ENCODE measurements at places on chromosomes 6 and 20.

DNA sequence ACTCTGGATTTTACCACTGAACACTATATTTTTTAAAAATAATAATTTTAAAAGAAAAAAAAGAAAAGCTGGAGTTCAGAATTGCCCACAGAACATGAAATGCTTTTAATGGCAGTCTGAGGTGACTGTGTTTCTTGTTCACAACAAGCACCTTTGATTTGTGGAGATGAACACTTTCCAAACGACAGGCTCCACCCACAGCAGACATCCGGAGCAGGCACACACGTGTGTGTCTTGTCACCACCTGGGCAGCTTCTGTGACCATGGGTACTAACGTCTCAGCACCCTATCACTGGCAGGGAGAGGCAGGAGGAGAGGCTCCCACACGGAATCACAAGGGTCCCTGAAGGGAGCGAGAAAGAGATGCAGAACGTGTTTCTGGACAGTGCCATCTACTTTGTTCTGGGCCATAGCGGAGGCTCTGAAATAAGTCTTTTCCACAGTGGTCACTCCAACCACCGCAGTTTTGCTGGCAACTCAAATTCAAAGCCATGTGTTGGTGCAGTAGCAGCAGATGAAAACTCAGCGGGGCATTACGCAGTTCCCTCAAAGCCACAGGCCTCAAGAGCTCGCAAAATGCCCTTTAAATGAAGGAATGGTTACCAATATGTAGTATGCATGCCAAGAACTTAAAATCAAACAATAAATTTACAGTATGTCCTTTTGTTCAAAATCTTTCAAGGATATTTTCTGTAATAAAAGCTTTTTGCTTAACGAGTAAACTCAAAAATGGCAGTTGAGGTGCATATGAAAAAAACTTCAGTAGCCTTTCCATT is 242.2 kb downstream of the FOXC1 start:
- DNase-seq = no peak

DNA sequence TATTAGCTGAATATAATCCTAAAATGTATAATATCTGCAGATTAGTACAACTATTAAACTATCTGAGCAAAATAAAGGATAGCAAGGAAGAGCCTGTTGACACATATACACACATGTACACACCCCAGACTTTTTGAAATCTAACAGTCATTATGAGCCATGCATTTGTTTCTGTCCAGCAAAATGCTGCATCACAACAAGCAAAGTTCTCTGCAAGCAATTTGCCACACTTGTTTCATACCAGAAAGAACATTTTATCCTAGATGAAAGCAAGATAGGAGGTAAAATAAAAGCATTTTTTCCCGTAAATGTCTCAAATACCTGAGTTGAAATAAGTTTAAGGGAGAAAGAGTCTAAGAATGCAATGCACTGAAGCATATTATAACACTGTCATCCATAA is 145.2 kb downstream of the COL21A1 start:
- DNase-seq = no peak

- no peak for DNase-seq
These were observed 446.4 kb upstream of the FKBP1C start for GRCh38 chr6:62764841-62765240.

DNA sequence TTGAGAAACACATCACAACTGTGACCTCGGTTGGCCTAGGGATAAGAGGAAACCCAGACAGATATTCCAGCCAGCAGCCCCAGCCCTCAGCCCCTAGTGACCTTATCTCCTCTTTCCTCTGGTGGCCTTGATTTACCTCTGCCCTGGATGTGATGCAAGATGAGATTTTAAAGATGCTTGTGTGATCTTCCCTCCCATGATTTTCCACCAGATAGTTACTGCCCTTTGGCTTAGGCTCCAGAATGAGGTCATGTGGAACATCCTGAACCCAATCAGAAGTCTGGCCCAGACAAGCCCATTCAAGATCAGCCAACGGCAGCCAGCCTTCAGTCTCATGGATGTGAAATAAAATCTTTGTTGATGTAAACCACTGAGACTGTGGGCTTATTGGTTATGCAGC is 104.0 kb downstream of the BANF2 start:
- DNase-seq = no peak

GRCh38 chr20:21102603-21103311 is 3.4 kb downstream of the LINC00237 start:
- no peak for DNase-seq

DNA sequence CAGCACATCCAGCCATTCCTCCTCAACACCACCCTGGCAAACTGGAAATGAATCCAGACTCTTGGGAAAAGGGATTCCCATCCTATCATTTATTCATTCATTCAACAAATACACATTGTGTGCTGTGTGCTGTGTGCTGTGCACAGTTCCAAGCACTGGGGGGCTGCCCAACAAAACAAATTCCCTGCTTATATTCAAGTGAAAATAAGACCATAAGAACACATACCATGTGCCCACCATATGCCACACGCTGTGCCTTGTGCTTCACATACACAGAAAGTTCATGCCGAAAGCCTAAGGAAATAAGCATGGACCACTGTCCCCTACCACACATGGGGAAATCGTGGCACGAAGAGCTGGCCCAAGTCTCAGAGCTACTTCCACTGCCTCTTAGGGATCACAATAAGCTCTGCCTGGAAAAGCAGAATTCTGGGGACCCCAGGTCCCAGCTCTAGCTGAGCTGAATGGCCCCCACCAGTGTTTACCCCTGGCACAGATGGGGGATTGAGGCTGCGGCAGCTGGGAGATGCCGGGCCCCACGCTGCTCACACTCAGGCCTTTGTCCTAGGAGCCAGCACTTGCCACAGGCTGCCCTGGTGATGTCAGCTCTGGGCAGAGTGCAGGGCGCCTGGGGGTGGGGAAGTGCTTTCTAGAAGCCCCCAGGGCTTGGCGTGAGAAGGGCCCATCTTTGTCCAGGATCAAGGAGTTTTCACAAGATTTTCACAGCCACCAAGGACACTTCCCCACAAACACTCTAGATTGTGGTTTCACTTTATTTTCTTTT is 99.6 kb downstream of the PREX1 start:
- no peak for DNase-seq

DNA sequence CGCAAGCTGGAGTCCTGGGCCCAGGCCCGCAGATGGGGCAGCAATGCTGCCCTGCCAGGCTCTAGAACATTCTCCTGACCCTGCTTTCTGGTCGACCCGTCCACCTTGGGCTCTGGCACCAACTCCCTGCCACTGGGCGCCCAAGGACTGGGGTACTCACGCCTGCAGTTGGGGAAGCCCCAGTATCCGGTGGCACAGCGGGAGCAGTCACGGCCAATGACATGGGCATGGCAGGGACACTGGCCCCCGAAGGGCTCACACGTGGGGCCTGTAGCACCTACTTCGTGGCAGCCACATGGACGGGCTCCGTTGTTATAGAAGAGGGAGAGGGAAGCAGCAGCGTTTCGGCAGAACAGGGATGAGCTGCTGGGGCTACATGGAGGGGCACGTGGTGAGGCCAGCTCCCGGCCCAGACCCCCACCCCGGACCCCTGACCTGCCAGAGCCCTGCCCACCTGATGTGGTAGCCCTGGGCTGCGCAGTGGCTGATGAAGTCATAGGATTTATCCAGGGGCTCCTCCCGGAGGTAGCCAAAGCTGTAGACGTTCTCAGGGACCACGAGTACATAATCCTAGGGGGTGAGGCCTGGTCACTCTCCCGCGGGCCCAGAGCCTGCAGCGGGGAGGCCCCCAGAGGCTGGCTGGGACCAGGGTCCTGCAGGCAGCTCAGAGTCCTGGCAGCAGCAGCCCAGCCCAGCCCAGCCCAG is 26.0 kb downstream of the ADRM1 start:
- DNase-seq = no peak

GRCh38 chr6:109296971-109297372 is 85.3 kb downstream of the CD164 start:
- DNase-seq = no peak

DNA sequence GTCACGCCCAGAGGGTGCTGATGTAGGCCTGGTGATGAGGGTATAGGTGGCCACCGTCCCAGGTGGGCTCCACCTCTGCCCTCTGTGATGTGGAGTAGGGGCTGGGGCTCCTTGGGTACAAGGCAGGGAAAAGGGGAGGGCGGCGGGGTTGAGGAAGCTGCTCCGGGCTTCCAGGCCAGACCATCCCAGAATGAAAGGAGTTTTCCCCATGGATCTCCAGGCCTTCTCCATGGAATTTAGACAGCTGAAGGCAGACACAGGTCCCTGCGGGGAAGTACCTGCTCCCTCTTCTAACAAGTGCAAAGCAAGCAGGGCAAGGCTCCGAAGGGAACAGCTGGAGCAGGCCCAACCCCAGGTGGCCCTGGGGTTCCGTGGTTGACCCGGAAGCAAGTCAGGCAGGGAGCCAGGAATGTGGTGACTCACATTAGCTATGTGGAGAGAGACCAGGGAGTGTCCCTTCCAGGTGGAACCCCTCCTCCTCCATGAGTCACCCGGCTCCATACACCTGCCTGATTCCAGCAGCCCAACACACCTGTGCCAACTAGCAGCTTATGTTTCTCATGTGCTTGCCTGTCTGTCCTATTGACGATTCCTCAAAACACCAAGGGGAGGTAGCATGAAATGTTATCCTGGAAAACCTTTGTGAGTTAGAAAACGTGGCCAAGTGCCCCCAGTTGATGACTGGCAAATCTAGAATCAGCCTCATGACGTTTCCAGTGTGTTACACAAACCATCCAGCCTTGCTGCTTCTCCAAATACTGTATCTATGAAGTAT is 59.7 kb upstream of the SNX9 start:
- DNase-seq = no peak

DNA sequence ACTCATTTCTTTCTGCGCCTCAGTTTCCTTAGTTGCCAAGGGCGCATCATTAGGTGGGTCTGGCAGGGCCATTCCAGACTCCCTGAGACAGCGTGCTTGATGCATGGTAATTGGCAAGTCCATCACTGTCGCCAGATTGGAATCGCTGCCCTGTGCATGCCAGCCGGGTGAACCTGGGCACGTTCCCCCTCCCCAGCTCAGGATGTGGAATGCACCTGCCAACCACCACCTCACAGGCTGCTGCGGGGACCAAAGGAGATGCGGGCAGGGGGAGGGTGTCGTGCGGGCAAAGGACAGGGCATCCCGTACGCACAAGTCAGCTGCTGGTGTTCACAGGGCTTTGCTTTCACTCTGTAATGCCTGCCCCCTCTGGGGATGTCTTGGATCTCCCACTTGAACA is 36.4 kb upstream of the PMEPA1 start:
- DNase-seq = no peak

DNA sequence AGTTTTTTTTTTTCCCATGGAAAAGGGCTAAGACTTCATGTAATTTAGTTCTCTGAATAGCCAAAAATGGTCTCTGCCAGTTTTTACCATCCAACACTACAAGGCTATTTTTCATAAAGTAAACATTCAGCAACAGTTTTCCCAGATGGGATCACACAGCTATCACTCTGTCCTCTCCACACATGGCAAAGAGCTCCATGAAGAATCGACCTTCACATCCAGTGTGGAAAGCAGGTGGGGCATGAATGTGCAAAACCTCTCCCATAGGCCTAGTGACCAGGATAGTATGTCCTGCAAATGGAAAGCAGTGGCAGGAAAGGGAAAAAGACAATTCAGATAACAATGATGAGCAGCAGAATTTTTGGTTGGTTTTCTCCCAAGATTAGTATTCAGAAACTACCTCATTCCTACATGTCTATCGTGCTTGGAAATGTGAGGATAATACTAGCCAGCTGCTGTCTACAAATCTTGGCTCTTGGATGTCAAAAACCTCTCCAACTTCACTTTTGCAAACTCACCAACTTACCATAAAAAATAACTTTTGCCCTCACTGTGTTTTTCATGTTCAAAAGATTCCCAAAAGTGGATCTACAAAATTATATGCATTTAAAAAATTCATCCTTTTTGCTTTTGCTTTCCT is 159.7 kb upstream of the MCHR2 start:
- DNase-seq = no peak

GRCh38 chr20:2698186-2698817 is 5.7 kb downstream of the EBF4 start:
- DNase-seq = no peak

GRCh38 chr20:43977962-43978361 is 63.3 kb downstream of the TOX2 start:
- no peak for DNase-seq

DNA sequence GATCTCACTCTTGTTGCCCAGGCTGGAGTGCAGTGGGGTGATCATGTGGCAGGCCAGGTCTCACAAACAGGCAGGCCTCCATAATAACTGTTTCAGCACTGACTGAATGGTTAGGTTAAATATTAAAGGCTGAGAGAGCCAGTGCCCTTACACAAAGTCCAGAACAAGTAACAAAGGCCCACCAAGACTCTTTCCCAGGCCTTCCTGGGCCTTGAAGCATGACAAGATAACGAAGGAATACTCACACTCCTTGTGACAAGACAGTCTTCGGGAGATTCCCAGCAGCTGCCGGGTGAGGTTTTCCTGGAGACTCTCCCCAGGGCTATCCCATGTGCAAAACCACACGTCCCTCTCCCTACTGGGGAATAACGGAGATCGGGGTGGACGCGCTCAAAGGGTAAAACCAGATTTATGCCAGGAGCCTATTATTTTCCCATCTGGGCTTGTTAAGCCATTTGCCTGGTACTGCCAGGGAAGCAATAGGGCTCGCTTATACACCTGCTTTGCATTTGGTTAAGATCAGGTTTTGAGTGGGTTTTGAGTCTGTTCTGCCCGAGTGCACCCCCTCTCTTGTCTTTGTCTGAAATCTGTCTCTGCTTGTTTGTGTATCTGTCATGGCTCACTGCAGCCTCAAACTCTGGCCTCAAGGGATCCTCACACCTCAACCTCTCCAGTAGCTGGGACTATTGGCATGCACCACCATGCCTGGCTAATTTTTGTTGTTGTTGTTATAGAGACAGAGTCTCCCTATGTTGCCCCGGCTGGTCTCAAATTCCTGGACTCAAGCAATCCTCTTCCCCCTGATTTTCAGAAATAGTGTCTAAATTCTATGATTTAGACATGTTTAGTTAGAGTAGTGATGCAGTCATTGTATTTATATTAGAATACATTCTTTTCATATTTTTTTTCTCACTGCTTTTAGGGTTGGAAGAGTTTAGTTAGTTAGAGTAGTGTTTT is 1.4 kb upstream of the ENPP3 start:
- no peak for DNase-seq

DNA sequence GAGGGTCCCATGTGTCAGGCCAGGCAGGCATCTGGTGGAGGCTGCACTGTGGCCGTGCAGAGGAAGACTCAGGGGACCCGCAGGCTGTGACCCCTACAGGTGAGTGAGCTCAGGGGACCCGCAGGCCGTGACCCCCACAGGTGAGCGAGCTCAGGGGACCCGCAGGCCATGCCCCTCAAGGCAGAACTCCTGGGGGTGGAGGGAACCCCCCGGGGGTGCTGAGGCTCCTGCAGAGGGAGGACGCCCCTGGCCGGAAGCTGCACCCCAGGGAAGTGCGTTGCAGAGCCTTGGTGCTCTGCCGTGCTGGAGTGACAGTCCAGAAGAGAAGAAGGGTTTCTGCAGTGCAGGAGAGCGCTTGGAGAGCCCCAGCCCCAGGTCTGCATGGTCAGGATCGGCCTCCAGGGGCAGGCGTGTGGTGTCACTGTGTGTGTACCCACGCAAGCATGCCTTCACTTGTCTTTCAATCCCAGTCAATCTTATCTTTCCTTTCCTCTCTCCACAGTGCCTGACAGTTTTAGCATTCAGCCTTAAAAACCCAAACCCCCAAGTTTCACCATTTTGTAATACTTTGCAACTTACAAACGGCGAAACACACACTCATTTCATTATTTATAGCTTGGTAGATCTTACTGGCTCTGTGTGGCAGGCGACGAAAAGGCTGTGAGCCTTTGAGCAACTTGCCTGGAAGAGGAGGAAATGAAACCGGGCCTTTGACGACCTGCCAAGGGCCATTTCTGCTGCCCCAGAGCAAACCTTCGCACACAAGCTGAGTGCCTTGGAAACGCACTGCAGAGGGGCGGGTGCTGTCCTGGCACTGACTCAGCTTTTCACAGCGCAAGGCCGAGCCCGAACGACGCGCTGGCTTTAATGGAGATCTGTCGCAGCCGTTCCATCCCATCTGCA is 101.4 kb upstream of the AGPAT4 start:
- DNase-seq = no peak

All from T1000 (cell line).